ENCODE measurements at places on chromosomes 2 and 18.

- DNase-seq = no peak
Observed at GRCh38 chr18:23094411-23095190, 40.7 kb upstream of the CABLES1 start.

DNA sequence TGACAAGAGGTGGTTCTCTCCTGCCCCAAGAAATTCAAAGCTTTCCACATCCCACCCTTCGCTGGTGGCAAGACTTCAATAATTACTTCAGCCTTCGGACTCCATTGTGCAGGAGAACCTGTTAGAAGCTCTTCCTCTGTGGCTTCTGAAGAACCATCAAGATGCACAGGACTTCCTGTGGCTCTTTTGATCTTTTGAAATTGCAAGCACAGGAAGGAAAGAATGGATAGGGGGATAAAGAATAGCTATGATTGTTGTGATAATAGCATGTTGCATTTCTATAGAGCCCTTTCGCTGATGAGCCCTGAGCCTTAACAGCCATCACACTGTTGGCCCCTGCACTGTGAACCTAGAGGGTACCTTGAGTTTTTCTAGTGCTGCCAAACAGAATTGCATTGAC lies 7.4 kb downstream of the EPAS1 start:
- no peak for DNase-seq

DNA sequence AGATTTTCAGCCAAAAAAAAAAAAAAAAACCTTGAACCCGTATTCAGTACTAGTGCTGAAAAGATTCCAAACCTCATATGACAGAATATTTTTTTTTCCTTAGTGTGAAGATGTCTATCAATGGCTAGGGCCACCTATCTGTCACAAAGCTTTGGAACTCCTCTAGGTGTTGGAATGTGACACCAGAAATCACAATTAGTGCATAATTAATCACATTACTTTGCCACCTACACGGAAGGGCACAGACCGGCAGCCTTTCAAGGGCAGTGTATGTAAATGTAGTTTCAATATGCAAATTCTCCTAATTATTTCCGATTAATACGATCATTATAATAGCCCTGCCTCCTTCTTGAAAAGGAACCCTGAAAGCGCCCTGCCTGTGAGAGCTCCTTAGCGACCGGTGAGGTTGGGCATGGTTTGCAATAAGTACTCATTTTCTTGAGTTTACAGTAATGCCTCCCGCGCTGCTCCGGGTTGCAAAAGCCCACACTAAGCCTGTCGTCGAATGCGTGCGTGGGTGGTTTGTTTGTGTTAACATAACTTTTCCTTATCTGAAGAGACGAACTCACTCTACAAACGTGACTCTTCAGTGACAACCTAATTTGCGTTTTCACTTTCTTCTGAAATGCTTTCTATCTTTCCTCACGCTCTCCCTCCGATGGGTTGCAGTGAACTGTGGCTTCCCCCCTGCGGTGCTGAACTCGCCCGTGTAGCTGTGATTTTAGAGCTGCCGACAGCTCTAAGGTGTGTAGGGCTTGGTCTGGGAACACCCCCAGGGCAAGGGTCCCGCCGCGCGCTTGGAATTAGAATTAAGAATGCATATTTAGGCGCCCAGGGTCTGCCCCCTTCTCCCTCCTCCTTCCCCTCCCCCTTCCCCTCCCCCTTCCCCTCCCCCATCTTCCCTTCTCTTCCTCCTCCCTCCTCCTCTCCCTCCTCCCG lies 765 bp upstream of the ID2 start:
- no peak for DNase-seq

- DNase-seq = no peak
Observed at GRCh38 chr2:33518200-33518599, 41.8 kb downstream of the RASGRP3 start.

DNA sequence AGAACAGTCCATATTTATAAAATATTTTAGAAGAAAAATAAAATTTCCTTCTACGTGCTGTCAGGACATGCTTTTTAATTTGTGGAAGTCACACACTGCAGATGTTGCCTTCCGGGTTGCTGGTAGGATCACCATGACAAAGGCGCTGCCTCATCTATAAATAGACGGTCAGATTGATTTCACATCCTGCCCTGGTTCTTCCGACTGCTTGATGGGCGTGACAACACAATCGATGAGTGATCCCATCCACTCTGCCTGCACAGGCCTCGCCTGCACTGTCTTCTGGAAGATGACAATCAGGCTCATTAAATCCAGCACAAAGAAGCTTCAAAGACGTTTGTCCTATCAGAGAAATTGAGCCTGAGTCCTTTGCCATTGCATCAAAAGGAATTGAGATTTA lies 318.9 kb upstream of the TRIB2 start:
- DNase-seq = peak; percentile 58

DNA sequence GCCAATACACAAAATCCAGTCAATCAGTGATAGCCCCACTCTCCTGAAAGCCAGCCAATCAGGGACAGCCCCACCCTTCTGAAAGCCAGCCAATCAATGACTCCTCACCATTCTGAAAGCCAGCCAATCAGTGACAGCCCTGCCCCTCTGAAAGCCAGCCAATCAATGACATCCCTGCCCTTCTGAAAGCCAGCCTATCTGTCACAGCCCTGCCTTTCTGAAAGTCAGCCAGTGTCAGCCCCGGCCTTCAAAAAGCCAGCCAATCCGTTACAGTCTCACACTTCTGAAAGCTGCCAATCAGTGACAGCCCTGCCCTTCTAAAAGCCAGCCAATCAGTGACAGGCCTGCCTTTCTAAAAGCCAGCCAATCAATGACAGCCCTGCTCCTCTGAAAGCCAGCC lies 95.9 kb upstream of the HDAC4 start:
- no peak for DNase-seq

GRCh38 chr2:124476291-124476690 lies 451.2 kb downstream of the CNTNAP5 start:
- peak; percentile 85 for DNase-seq

- no peak for DNase-seq
Observed at GRCh38 chr2:197159661-197160211, 150.8 kb downstream of the ANKRD44 start.

DNA sequence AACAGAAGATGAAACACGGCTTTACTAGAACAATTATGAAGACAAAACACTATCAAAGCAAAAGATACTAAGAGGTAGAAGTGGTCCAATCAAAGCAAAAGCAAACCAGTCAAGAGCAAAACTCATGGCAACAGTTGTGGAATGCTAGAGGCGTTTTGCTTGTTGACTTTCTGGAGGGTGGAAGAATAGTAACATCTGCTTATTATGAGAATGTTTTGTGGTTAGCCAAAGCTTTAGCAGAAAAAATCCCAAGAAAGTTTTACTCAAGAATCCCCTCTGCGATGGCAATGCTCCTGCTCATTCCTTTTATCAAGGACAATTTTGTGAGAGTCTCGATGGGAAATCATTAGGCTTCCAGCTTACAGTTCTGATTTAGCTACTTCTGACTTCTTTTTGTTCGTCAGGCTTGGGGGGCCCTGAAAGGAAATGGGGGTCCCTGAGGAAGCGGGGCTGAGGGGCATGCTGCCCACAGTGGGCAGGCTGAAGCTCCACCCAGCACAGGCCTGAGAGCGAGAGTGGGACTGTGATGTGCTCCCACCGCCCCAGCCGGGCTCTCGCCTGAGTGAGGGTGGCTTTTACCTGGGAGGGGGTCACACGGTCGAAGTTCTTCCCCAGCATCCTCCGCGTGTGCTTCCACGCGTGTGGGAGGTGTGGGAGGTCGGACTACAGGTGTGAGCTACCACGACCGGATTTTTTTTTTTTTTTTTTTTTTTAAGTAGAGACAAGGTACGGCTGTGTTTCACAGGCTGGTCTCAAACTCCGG lies 49.0 kb upstream of the MC4R start:
- no peak for DNase-seq
